ENCODE measurements at places on chromosomes 3 and 15. TPM values are rescaled to one million over a fixed set of nuclear protein-coding genes. Genes with fewer than 3 reads are reported as not detected.

The CLRN1 gene
- not detected for polyA plus RNA-seq

The EDC3 gene
- 30.7 TPM for polyA plus RNA-seq

The CPB1 gene
- polyA plus RNA-seq = not detected

- DNase-seq = no peak
- no peak overlapping the region for H3K27ac ChIP-seq
- no peak overlapping the region for H3K4me3 ChIP-seq
- peaks cover 21% of the 10 kb centered on the region for H3K27me3 ChIP-seq
- H3K4me1 ChIP-seq = no peaks in the 10 kb centered on the region
- no peaks in the 10 kb centered on the region for H3K36me3 ChIP-seq
These were observed 101.0 kb downstream of the MYLK start for GRCh38 chr3:123783050-123783689.

DNA sequence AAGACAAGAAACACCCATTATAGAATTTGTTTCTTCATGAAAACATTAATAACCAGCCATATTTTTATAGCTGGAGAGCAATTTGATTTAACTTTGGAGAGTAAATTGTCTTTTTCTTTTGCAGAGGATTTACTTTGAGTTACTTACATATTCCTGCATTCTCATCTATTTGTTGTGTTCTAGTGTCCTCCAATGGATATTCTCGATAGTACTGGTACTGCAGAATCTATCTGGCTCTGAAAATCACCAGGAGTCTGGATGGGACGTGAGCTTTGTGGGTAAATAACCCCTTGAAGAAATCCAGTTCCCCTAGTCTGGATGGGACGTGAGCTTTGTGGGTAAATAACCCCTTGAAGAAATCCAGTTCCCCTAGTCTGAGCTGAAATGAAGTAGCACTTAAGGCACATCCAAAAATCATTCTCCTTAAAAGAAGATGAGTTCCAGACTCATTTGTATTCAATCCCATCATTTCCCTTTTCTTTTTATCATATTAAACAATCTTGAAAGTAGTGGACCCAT, 294.1 kb upstream of the UBE2E2 start:
- no peaks in the 10 kb centered on the region for H3K4me1 ChIP-seq
- no peak for DNase-seq
- no peak overlapping the region for H3K27ac ChIP-seq

- H3K27me3 ChIP-seq = no peaks in the 10 kb centered on the region
- H3K27ac ChIP-seq = no peak overlapping the region
- no peaks in the 10 kb centered on the region for H3K36me3 ChIP-seq
- H3K4me3 ChIP-seq = no peak overlapping the region
- DNase-seq = no peak
These were observed 69.7 kb upstream of the CMSS1 start for GRCh38 chr3:99747915-99748314.

DNA sequence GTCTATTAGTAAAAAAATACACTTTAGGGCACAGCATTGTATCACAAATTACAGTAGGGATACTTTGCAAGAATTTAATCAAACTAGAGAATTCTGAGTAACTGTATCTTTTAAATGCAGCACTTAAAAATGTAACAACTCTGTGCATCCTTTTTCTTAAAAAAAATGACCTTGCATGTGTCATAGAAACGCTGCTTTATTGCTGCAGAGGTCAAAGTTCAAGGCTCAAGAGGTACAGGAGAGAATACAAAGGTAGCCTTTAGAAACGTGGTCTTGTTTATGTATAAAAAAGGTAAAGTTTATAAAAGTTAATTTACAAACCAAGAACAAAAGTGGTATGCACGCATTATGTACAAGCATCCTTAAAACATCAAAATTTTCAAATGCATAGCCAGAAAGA, 122.0 kb downstream of the TJP1 start:
- no peak overlapping the region for H3K4me3 ChIP-seq
- H3K4me1 ChIP-seq = no peaks in the 10 kb centered on the region
- DNase-seq = no peak
- H3K36me3 ChIP-seq = peaks cover 48% of the 10 kb centered on the region

DNA sequence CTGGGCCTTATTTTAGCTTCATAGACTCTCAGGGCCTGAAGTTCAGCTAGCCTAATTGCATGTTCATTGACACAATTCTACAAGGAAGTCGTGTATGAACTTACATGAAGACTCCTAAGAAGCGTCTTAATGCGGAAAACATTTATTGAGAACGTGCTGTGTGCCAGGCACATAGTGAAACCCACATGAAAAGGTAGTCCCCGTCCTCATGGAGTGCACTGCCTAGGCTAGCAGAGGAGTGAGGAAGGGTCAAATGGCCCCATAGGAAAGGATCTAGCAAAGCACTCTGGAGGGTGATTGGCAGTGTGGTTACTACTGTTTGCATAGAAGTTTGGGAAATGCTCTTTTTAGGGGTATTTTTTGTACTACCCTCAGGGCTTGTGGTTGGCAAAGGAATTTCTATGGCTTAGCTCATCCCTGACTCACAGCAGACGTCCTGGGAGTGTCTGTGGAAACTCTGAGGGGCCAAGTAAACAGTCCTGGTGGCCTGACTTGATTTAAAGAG, 854 bp upstream of the NPTN start:
- DNase-seq = no peak
- no peaks in the 10 kb centered on the region for H3K36me3 ChIP-seq
- H3K4me1 ChIP-seq = peaks cover 21% of the 10 kb centered on the region

- no peaks in the 10 kb centered on the region for H3K27me3 ChIP-seq
- no peak overlapping the region for H3K27ac ChIP-seq
- no peak overlapping the region for H3K4me3 ChIP-seq
- no peaks in the 10 kb centered on the region for H3K36me3 ChIP-seq
- DNase-seq = no peak
These were observed 18.7 kb downstream of the CHST14 start for GRCh38 chr15:40489274-40490175.

DNA sequence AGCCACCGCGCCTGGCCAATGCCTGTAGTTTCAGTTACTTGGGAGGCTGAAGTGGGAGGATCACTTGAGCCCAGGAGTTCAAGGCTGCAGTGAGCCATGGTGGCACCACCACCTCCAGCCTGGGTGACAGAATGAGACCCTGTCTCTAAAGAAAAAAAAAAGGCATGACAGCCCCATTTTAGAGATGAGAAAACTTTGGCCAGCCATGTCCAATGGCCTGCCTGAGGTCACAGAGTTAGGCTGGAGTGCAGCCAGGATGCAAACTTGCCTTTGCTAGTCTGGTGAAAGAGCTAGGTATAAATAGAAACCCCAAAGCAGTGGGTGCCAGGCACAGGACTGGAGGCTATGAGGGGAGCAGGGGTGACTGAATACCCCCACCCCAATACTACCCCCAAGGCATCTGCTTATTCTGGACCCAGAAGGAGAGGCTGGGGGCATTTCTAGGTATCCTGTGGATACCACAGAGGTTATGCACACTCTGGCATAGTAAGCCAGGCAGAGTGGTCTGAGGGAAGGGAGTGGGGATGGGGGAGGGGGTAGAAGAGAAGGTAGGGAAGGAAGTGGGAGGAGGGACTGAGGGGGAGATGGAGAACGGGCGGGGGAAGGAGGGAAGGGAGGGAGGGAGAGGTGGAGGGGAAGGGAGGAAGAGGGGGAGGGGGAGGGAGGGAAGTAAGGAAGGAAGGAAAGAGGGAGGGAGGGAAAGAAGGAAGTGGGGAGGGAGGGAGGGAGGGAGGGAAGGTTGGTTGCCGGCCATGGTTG, 16.2 kb upstream of the C15orf39 start:
- H3K36me3 ChIP-seq = no peaks in the 10 kb centered on the region
- peaks cover 8% of the 10 kb centered on the region for H3K4me1 ChIP-seq
- H3K4me3 ChIP-seq = no peak overlapping the region
- no peak overlapping the region for H3K27ac ChIP-seq
- no peaks in the 10 kb centered on the region for H3K27me3 ChIP-seq
